ENCODE measurements at places on chromosomes 4 and X. TPM values are rescaled to one million over a fixed set of nuclear protein-coding genes. Genes with fewer than 3 reads are reported as not detected.

Gene CENPVL1
- total RNA-seq, result not detected

Gene SSX2B
- total RNA-seq, result not detected

Gene HAND2
- 50.2 TPM for total RNA-seq

Gene ZNF157
- total RNA-seq, result not detected

Gene HMX1
- 0.58 TPM for total RNA-seq

Gene PGAM4
- not detected for total RNA-seq

Gene CACNA1F
- not detected for total RNA-seq

Gene ADH1C
- not detected for total RNA-seq

Gene GPC4
- total RNA-seq, result not detected

Gene PIR
- total RNA-seq, result 18.3 TPM

Gene BRS3
- total RNA-seq, result not detected

Gene ZNF711
- total RNA-seq, result 0.29 TPM

Gene MTTP
- total RNA-seq, result under 0.01 TPM

Gene STK32B
- not detected for total RNA-seq

Gene MAGEA10
- not detected for total RNA-seq

Gene RBMX2
- total RNA-seq, result 16.4 TPM

Gene SLITRK4
- total RNA-seq, result not detected

Gene NLRP2B
- not detected for total RNA-seq

Gene CT47B1
- not detected for total RNA-seq

Gene HPGDS
- total RNA-seq, result not detected
